ENCODE measurements at places on chromosomes 6 and 20.

GRCh38 chr20:63177785-63178445 lies 38.0 kb downstream of the YTHDF1 start:
- no peak for DNase-seq

- no peak for DNase-seq
Observed at GRCh38 chr6:94323853-94324252, 904.5 kb upstream of the EPHA7 start.

- no peak for DNase-seq
Observed at GRCh38 chr6:2524090-2524489, 226.6 kb downstream of the MYLK4 start.

DNA sequence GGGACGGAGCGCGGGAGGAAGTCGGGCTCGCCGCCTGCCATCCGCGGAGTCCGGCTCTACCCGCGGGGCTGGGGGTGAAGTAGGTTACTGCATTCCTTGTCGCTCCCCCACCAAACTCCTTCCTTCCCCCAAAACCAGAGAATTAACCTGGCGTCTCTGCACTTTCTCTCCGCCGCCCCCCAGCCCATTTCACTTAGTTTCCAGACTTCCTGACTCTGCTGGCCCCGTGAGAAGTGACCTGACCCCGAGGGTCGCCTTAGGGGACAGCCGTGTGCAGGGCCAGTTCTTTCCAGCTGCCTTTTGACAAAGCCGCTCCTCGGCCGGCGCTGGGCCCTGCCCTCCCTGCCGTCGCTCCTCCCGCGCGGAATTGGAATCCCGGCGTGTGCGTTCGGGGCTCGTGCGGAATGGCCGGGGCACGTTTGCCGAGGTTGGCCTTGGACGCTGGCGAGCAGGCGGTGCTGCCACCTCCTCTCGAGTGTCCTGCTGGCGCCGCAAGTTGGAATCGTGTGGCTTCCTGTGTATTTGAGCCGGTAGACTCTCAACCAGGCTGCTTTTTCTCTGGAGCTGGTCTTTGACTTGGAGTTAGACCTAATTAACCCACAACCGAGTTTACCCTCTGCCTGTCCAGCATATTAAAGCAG lies 650 bp downstream of the DCBLD1 start:
- DNase-seq, result no peak

- DNase-seq, result no peak
Observed at GRCh38 chr20:12963416-12963815, 45.4 kb upstream of the SPTLC3 start.

GRCh38 chr20:17662333-17663039 lies 19.6 kb downstream of the RRBP1 start:
- DNase-seq, result no peak

GRCh38 chr6:5851261-5851757 lies 155.4 kb downstream of the NRN1 start:
- DNase-seq, result peak; percentile 45

DNA sequence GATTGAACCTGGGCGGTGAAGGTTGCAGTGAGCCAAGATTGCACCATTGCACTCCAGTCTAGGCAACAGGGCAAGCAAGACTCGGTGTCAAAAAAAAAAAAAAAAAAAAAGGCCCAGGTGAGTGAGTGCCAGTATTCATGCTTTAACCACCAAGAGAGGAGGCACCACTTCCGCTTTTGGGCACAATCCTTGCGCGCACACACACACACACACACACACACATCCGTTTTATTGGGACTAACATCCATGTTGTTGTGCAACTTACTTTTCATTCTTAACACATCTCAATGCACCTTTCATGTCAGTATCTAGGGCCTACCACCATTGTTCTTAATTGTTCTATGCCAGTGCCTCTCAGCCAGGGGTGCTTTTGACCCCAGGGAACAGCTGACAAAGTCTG lies 263.0 kb downstream of the CDC5L start:
- no peak for DNase-seq
